Activated naive CD8-positive, alpha-beta T cell treated with anti-CD3 and anti-CD28 coated beads for 36 hours (primary cell): ENCODE measurements at places on chromosomes 16 and 17. TPM values are rescaled to one million over a fixed set of nuclear protein-coding genes. Genes with fewer than 3 reads are reported as not detected.
A peak's percentile ranks its signal among the peaks of the same experiment; 100 is the strongest.

DNA sequence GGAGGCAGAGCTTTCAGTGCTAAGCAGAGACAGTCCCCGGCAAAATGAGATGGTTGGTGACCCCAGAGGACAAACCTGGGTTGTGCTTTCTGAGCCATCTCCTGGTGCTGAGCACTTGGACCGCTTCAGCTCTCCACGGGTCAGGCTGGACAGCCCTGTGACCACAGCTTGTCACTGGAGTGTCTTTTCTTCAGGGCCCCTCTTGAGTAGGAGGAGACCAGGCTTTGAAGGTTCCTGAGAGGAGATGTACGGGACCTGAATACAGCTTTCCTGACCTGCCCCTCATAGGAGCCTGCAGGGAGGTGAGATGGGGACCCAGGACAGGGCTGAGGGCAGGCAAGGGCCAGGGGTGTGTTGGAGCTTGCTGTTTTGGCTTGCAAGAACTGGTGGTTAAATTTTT, 17.8 kb upstream of the ADGRG1 start:
- no peak for DNase-seq

The CDRT15L2 gene
- total RNA-seq, result not detected

DNA sequence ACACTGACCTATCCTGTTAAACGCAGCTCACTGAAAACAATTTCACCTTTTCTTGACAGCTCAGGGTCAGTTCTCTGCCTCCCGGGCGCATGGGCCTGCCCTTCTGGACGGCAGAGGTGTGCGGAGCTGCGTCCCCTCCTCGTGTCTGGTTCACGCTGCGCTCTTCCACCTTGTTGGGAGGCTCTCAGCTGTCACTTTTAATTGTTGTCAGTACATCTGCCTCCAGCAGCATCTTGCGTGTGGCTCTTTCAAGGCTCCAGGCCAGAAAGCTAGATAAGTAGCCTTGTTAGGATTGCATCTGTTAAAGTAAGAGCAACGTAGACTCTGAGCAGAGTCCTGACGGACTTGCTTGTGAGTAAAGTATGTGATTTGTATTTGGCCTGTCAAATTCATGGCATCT, 59.4 kb downstream of the MGAT5B start:
- no peak for DNase-seq

GRCh38 chr16:55502801-55503366, 6.0 kb upstream of the LPCAT2 start:
- DNase-seq, result no peak

The ZNF768 gene
- total RNA-seq, result 11.4 TPM

DNA sequence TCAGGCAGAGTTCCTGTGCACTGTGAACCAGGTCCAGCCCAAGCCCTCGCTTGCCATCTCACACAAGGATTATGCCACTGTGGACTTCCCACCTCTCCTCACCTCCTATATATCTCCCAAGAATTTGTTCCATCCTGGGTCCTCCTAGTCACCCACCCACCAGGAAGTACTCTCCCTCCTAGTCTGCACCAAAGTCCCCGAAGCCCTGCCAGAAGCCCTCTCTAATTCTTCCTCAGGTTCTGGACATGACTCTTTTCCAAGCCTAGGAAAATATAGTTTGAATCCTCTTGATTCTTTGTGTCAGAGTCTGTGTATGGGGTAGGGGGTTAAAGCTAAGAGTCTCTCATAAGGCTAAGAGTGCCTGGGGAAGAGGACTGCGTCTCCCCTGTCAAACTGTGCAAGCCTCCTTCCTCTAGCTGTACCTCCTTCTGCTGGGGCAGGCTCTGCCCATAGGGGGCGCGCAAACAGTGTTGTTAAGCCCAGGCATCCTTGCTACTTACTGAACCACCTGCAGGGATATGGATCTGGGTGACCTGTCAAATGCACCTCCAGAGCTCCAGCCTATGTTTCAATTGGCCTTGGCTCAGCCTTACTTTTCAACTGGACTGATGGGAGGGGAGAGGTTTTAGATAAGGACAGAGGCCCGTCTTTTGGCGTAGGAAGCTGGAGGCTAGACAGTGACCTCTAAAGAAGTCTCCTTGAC, 16.6 kb upstream of the DLX4 start:
- peak; percentile 79 for DNase-seq

The GNG13 gene
- total RNA-seq, result not detected

DNA sequence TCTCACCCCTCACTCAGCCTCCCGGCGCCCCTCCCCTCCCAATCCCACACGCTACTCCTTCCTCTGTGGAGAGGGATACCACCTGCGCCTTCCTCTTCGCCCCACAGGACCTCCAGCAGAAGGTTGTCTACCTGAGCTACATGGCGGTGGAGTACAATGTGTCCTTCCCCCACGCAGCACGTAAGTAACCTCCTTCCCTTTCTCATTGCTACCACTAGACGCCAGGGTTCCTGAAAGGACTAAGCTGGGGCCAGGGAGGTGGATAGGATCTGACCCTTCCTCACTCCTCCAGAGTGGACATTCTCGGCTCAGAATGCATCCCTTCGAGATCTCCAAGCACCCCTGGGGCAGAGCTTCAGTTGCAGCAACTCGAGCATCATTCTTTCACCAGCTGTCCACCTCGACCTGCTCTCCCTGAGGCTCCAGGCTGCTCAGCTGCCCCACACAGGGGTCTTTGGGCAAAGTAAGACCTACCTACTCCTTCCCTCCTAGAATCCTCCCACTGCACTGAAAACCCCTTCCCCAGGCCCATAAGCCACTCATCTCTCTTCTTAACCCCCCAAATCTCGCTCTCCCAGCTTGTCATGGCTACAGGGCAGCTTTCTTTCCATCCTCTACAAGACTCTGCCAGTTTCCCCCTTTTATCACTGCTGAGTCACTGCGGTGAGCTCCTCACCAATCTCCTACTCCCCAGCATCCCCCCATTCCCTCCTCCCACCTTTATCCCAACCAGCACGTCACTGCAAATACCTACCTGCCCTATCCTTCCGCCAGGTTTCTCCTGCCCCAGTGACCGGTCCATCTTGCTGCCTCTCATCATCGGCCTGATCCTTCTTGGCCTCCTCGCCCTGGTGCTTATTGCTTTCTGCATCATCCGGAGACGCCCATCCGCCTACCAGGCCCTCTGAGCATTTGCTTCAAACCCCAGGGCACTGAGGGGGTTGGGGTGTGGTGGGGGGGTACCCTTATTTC, 1.5 kb downstream of the CD68 start:
- DNase-seq, result no peak

The KLHL10 gene
- total RNA-seq, result 0.30 TPM

The MT1E gene
- total RNA-seq, result 68.9 TPM

DNA sequence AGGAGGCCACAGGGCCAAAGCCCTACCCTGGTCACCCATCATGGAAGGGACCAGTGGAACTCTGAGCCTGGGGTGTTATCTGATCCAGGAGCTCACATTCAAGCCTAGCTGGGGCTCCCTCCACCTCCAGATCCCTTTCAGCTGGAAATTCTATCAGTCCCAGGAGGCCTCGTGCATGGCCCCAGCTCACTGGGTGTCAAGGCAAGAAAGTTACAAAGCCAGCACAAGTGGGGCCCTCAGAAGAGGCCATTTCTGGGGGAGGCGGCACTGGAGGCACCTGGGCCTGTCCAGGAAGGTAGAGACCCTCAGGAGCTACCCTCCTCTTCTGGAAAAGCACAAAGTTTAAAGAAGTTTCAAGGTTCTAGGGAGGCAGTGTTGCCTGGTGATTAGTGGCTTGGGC, 4.8 kb downstream of the CA7 start:
- no peak for DNase-seq

DNA sequence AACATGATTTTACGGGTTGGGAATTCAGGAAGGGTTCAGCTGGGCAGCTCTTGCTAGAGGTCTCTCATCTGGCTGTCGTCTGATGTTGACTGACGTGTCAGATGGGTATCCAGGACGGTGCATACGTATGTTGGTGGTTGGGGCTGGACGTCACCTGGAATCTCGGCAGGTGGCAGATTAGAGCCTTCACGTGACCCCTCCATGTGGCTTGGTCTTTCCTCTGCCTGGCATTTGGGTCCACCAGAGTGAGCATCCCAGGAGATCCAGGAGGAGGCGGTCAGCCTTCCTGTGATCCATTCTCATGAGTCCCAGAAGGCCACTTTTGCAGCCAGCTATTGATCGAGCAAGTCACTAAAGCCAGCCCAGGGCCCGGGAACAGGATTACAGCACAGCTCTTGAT, 202.7 kb downstream of the FOXL1 start:
- DNase-seq, result no peak

- no peak for DNase-seq
Measured at GRCh38 chr16:19657831-19658230, 60.2 kb downstream of the KNOP1 start.

The SALL1 gene
- total RNA-seq, result not detected

The WNK4 gene
- 0.25 TPM for total RNA-seq

DNA sequence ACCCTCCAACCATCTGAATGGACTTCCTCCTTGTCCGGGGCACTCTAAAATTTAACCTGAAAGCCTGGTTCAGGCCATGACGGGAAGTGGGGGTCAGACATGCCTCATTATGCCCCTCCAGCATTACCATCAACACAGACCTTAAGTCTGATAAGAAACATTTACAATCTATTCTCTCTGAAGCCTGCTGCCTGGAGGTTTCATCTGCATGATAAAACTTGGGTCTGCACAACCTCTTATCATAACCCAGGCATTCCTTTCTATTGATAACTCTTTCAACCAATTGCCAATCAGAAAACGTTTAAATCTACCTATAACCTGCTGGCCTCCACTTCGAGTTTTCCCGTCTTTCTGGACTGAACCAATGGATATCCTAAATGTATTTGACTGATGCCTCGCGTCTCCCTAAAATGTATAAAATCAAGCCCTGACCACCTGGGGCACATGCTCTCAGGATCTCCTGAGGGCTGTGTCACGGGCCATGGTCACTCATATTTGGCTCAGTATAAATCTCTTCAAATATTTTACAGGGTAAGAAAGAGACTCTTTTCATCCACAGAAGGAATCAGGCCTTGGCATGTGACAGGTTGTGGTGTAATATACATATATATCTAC, 45.6 kb downstream of the LYRM1 start:
- DNase-seq, result no peak

DNA sequence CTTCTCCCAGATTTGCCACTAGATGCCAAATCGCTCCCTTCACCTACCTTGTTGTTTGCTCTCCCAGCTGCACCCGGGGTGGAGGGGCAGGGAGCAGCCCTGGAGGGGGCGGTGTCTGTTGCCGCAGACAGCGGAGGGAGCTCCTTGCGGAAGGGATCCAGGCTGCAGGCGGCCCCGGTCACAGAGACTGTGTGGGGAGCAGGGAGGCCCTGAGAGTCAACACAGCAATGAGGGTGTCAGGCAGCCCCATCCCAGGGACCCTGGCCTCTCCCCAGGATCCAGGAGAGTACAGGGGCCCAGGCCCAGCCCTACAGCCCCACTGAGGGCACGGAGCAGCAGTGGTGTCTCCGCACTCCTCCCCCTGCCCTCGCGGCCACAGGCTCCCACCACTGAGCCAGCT, 50.5 kb upstream of the CHMP6 start:
- no peak for DNase-seq

The RNF135 gene
- 6.1 TPM for total RNA-seq

GRCh38 chr17:7656958-7657609, 6.4 kb downstream of the ATP1B2 start:
- DNase-seq, result no peak

DNA sequence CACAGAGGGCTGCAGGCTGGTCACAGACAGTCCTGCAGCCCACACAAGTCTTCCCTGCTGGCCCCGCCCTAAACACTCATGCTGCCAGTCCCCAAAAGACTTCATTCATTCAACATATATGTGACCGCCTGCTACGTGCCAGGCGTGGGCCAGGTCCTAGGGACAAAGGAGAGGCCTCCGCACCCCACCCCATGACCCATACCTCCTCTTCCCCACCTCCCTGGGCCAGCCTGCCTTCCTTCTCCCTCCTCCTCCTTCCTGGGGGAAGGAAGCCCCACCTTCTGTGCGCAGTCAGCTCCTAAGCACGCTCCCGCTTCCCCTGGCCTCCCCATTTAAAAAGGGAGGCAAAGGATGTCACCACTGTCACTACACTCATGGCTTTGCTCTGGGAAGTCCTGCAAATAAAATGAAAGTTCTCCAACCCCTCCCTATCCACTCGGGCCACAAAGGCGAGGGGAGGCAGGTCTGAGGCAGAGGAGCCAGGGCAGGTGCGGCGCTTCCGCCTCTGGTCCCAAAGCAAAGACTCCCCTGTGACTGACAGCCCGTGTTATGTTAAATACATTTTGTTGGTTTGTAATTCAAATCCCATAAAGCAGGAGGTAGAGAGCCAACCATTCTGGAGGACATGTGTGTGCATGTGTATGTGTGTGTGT, 9.0 kb downstream of the DNAAF8 start:
- peak; percentile 16 for DNase-seq

GRCh38 chr16:54936201-54936978, 5.7 kb downstream of the IRX5 start:
- no peak for DNase-seq

The SCNN1G gene
- not detected for total RNA-seq
